ENCODE measurements at places on chromosomes 7 and 10.

- DNase-seq: no peak
These were observed 311.1 kb downstream of the INHBA start for GRCh38 chr7:41391818-41392217.

DNA sequence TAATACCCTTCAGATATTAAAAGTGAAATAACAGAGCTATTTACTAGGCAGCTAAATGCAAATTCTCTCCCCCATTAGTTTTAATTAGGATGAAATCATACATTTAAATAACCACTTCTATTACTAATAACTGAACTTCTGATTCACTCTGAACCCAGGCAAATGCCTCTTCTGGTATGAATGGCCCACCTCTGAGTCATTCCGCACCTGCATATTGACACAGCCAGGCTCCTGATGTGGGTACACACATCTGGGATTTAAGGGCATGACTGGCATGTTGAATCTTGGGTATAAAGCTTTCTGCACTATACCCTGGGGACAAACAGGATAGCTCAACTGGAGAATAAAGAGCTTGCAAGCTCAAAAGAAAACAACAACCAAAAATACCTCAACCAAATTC lies 140.9 kb downstream of the AUTS2 start:
- no peak for DNase-seq

- DNase-seq: no peak
These were observed 40.1 kb upstream of the ZNF273 start for GRCh38 chr7:64863021-64863420.

DNA sequence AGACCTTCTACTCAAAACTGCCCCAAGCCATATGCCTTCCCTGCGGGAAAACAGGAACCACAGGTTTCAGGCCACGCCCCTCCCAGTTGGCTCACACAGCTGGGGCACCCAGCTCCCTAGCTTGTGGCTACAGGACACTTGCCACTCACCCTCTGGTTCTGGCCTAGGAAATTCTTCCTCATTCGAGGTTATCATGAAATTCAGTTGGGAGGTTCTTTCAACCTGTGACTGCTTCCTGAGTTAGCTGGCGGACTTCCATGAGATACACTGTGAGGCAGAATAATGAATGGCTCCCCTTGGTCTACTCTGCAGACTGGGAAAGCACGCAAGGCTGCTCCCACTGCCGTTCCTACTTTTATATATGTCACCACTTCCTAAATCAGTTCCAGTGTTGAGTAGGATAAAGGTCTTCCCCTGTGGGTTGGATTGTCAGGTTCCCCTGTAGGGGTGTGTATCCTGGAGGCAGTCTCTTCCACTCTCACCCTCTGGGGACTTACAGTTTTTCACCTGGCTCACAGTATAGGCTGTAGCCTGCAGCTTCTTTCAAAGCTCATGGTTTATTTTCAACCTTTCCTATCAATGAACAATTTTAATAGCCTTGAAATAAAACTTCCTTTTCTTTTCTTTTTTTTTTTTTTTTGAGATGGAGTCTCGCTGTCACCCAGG lies 37.0 kb downstream of the GPR22 start:
- no peak for DNase-seq

GRCh38 chr10:29646238-29646902 lies 11.6 kb upstream of the SVIL start:
- DNase-seq: peak; percentile 75

- DNase-seq: no peak
These were observed 334.8 kb downstream of the GLRX3 start for GRCh38 chr10:130470973-130471372.

DNA sequence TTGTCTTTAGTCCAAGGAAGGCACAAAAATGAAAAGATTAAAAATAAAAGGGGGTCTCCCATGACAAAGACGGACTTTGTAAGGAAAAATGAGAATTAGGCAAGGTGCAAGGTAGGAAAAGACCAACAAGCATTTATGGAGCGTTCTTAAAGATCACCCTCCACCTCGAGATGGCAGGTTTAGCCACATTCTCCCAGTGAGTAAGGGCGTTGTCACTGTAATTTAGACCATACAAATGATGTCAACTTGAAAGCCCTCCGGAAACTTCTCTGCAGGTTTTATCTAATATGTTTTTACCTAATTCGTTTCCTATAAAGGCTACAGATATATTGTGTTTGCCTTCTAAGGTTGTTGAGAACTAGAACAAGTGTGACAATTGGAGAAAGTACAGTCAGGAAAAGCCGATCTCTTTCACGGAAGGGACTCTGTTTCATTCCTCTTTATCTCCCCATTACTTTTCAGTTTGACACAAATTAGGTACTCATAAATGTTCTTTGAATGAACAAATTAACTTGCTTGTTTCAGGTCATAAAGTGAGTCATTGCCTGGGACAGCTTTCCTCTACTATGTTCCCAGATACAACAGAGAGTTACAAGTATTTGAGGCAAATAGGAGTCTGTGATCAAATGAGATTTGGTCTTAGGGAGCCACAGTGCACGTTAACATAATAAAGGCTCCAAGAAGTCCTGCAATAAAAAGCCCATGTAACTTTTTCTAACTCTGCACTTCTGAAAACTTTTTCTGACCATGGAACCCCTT lies 102.6 kb upstream of the HABP2 start:
- no peak for DNase-seq

GRCh38 chr7:31106303-31107105 lies 54.4 kb downstream of the ADCYAP1R1 start:
- no peak for DNase-seq

GRCh38 chr10:24618401-24618800 lies 105.3 kb downstream of the ARHGAP21 start:
- DNase-seq: no peak

DNA sequence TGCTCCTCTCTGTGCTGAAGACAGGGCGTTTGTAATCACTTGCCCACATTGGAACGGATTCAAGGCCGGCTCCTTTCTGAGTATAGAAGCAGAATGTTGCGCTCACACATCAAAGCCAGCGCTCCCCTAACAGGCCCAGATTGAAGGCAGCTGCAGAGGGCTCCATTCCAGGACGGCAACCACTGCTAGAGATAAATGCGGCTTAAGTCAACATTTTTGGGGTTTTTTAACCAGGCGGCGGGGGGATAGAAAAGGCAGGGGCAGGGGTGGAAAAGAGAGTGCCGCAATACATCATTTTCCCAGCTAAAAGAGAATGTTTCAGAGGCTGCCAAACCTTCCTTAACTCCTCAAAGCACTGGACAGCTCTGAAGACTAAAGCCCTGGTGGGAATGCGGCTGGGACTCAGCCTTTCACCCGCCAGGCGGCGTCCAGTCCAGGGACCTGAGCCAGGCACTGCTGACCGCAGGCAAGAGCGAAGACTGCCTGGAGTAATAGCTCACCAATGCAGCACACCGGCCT lies 189.6 kb downstream of the TNS3 start:
- peak; percentile 14 for DNase-seq

DNA sequence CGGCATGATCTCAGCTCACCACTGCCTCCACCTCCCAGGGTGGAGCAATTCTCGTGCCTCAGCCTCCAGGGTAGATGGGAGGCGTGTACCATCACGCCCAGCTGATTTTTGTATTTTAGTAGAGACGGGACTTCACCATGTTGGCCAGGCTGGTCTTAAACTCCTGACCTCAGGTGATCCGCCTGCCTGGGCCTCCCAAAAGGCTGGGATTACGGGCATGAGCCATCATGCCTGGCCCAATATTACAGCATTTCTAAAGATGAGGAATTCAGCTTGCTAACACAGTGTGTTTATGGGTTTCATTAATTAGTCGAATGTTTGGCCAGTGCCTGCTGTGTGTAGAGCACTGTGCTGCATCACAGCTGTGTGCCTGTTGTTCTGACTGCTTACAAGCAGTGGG lies 3.7 kb downstream of the WDR37 start:
- no peak for DNase-seq

- no peak for DNase-seq
These were observed 352.3 kb upstream of the KLF6 start for GRCh38 chr10:4137299-4137698.

- no peak for DNase-seq
These were observed 105.5 kb downstream of the CHN2 start for GRCh38 chr7:29300026-29300480.

- peak; percentile 58 for DNase-seq
These were observed 22.3 kb upstream of the TMEM26 start for GRCh38 chr10:61475449-61475873.

- DNase-seq: no peak
These were observed 34.9 kb upstream of the WAPL start for GRCh38 chr10:86556532-86556931.

- DNase-seq: no peak
These were observed 186.6 kb downstream of the DPY19L1 start for GRCh38 chr7:34850681-34851080.

DNA sequence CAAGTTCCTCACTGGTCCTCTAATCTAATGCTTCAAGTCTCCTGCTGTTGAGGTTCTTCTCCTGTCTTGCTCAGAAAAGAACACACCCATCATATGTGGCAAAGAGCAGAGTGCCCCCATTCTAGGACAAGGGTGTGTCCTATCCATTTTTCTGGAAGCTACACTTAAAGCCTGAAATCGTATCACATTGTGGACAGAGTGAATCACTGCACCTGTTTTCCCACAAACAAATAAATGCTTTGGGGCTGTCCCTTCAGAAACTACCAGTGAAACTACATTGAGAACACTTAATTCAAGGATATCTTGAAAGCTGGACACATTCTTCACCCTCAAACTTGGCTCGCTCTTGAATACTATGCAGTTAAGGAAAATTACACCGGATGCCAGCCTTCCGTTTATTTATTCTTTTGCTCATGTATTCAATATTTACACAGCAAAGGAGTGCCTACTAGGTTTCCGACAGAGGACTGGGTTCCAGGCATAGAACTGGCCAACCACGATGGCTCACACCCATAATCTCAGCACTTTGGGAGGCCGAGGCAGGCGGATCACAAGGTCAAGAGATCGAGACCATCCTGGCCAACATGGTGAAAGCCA lies 473.0 kb downstream of the GALNT17 start:
- no peak for DNase-seq

DNA sequence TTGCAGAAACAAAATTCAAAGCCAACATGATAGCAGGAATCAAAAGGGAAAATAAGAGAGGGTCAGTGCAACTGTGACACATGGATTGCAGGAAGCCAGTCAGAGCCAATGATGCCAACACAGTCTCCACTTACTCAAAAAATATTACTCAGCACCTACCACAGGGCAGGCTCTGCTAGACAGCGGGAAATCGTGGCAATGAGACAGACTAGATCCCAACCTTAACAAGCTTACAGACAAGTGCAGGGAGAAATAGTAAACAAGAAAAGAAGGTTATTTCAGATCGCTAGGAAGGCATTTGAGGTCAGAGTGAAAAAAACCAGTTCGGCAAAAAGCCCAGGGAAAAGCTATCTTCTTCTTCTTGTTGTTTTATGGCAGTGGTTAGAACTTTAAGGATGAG lies 45.2 kb upstream of the NPFFR1 start:
- no peak for DNase-seq

GRCh38 chr10:26755443-26755903 lies 58.0 kb downstream of the PDSS1 start:
- peak; percentile 27 for DNase-seq

- DNase-seq: peak; percentile 9
These were observed 284.7 kb upstream of the SHH start for GRCh38 chr7:156096771-156097538.

GRCh38 chr10:88901206-88901983 lies 21.4 kb downstream of the STAMBPL1 start:
- DNase-seq: no peak

DNA sequence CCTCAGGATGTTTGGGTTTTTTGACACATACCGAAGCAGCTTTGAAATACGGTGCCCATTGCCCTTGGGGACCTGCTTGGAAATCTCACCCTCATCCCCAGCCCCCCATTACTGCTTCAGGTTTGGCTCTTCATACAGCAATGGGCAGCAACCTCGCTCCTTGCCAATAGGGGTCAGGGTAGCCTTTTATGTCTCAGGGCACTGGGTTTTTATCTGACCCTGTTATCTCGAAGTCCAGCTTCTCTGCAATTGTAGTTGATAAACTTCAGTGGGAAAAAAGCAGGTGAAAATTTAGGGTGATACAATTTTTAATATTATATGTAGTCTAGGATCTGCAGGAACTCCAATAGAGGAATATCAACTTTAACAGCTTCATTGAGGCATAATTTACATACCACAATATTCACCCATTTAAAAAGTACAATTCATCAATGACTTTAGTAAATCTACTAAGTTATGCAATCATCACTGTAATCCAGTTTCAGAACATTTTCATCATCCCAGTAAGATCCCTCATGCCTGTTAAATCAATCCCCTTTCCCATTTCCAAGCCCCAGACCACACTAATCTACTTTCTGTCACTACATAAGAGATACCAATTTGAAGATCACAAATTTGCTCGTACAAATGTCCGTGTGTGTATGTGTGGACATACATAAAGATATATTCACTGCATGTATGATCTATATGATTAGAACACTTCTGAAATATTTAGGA lies 386.2 kb downstream of the KCNMA1 start:
- peak; percentile 47 for DNase-seq

DNA sequence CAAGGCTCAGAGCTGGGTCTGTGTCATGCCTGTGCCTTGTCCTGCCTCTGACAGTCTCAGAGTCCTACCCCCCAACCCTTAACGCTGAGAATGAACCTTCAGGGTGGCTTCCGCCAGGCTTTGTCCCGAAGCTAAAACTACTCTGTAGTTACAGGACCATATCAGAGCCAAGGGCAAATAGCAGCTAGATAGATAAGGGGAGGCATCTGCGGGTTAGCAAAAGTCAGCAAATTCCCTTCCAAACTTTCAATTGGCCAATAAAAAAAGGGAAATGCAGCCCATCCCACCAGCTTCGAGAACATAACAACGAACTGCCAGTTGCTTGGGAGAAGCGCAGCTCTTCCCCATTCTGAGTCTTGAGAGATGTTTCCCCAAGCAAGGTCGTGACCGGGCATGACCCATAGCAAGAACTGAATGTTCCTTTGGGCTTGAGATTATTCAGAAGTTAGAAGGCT lies 17.7 kb downstream of the CCL24 start:
- DNase-seq: no peak

All from brain microvascular endothelial cell (primary cell).